ENCODE measurements at places on chromosomes 11 and 22.

DNA sequence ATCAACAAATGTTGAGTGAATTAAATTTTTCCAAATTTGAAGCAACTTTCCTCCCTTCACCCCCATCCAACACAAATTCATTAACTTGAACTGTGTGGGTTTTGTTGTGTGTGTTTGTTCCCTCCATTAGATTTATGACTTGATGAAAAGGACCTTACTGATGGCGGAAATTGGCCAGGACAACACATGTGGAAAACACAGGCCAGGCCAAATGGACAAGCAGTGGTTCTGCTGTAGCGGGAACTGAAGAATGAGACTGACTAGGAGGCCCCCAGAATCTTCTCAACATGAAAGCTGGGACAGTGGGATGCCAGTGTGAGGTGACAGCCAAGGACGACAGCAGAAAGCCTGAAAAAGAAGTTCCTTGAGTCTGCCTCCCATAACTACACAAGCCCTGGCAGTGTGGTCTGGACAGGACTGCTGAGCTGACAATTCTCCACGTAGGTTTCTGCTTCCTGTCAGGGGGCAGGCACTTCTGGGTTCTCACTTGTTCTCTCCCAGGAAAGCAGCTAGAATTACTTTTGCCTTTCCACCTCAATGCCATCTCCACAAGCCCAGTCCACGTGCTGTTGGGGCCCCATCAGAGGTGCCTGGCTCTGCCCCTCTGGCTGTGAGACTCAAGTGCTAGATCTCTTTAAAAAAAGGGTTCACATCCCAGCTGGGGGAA, 94.3 kb downstream of the ETS1 start:
- no peak for DNase-seq

- DNase-seq: no peak
Measured at GRCh38 chr11:119103793-119104192, 2.1 kb upstream of the DPAGT1 start.

DNA sequence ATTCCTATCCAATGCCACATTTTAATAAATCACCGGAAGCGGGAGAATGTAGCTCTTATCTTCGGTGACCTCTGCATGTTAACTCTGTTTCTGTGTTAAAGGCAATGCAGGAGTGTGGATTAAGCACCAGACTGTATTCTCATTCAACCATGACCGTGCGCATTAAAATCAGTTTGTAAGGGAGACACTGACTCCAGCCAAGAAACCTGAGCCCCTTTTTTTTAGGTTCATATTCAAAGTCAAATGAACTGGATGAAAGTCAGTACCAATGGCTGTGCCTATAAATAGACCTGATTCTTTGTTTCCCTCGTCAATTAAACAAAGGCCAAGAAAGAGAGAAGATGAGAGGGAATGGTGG, 32.2 kb downstream of the C11orf91 start:
- DNase-seq: peak; percentile 85

GRCh38 chr11:119854521-119854920, 125.5 kb upstream of the NECTIN1 start:
- DNase-seq: no peak

DNA sequence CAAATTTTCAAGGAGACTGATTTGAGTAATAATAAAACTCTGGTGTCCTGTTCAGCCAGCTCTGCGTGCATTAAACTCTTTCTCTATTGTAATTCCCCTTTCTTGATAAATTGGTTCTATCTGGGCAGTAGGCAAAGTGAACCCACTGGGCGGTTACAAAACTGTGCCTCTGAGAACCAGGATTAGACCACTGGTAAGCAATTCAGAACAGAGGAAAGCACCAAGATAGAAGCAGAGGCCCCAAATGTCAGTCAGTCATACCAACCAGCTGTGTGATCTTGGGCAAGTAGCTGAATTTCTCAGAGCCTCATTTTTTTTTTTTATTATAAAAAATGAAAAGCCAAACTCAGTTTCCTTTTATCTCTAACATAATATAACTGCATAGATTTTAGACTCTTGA, 54.9 kb downstream of the TRIM44 start:
- DNase-seq: no peak

DNA sequence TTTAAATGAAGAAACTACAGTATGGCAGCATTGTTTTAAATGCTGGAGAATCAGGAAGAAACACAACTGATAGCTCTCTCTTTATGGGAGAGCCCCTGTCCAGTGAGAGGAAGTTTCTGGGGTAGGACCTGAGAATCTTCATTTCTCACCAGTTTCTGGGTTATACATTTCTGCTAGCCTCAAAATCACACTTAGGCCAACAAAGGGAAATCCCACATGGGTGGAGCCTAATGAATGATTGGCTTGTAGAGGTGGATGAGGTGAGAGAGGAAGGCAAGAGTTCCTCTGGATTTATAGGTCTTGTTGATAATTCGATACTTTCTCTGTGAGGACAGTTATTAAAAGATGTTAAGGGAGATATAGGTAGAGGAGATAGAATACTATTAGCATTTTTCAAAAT, 1397.3 kb upstream of the TENM4 start:
- no peak for DNase-seq

DNA sequence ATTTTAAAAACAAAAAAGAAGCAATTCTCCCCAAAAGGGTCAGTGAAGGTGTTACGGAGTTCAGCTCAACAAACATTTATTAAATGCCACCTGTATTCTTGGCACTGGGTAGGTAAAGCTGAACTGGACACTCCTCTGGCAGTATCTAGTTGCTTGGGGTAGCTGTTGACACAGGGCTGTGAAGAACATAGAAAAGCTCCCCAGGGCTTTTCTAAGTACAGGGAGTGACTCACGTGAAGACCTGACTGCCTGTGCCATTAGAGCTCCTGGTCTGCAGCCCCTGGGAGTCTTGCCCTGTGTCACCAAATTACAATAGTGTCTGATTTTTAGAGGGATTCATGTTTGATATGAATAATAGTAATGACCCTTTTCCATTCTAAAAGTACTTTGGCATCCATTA, 43.6 kb downstream of the COA4 start:
- no peak for DNase-seq

DNA sequence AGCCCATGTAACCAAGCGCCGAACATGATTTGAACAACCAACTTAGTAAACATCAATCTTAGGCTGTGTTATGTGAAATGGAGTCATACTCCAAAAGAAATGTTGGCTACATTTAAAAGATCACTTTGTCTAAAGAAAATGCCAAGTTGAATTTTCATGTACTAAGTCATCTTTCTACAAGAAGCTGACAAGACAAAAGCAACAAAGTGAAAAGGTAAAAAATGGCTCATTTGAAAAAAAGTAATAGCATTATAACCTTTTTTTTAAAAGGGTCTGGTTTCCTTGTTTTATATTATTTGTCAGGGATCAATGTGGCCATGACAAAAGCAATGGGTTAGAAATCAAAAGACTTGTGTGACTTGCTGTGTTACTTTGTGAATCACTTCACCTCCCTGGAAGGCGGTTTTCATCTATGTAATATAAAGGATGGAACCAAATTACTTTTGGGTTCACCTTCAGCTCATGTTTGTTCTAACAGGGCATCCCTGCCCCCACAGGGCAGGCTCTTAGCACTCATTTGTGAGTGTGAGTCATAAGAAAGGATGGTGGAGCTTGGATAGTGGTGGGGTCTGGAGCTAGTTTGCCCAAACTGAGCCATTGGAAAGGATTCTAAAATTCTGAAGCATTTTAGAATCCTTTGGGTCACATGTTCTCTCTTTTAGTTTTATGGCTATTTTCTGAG, 131.9 kb upstream of the MTMR2 start:
- DNase-seq: no peak

GRCh38 chr11:112355726-112356125, 95.1 kb upstream of the PLET1 start:
- peak; percentile 74 for DNase-seq

DNA sequence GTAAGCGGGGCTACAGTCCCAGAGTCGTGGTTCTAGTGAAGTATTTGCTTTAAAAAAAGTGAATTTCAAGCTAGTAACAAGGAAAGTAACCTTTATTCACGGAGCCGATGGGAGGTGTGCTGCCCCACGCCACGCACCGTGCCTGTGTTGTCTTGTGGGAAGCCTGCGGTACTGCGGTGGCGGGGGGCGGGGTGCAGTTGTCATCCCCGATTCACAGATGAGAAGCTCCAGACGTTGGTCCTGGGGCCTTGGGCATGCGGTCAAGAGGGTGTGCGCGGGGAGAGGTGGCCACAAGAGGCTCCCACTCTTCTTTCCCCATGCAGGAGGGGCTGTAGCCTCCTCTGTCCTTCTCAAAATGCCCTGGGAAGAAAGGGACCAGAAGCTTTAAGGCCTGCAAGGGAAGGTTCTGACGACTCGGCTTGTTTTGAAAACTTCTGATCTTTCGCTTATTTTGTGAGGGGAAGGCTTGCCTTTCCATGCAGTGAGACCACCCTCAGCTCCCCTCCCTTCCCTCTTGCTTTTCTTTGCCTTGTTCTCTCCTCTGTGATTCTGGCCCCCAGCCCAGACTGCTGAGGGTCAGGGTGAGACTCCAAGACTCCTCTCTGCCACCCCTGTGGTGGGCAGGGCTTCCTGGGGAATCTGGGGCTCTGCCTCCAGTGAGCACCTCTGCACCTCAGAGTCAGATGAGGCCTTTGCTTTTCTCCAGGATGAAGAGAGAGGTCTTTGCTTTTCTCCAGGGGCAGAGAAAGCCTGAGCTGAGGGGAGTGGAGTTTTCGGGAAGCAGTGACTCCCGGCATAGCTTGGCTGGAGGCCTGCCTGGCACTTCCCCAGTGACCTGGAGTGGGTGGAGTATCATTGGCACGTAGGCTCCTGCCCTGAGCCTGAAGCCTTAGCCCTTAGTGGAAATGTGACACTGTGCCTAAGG, 6.2 kb downstream of the GLB1L3 start:
- no peak for DNase-seq

- no peak for DNase-seq
Measured at GRCh38 chr11:35590412-35590811, 27.8 kb upstream of the FJX1 start.

- no peak for DNase-seq
Measured at GRCh38 chr11:68974421-68975194, 6.2 kb downstream of the MRGPRD start.

DNA sequence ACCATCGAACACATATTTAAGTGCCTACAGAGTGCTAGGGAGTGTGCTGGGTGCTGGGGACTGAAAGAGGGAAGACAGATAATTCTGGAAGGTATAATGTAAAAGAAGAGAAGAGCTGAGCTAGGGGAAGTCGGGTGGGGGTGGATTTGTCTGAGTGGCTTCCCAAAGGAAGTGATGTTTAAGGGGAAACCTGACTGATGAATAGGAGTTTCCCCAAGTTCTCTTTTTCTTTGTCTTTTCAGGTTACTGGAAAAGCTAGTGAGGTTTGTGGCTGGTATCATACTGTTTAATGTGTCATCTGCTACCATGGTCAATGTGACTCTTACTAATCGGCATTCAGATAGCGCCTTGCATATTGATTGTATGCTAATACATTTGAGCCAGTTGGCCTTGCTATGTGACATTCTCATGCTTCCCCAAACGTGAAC, 151.6 kb upstream of the MTMR2 start:
- DNase-seq: no peak

DNA sequence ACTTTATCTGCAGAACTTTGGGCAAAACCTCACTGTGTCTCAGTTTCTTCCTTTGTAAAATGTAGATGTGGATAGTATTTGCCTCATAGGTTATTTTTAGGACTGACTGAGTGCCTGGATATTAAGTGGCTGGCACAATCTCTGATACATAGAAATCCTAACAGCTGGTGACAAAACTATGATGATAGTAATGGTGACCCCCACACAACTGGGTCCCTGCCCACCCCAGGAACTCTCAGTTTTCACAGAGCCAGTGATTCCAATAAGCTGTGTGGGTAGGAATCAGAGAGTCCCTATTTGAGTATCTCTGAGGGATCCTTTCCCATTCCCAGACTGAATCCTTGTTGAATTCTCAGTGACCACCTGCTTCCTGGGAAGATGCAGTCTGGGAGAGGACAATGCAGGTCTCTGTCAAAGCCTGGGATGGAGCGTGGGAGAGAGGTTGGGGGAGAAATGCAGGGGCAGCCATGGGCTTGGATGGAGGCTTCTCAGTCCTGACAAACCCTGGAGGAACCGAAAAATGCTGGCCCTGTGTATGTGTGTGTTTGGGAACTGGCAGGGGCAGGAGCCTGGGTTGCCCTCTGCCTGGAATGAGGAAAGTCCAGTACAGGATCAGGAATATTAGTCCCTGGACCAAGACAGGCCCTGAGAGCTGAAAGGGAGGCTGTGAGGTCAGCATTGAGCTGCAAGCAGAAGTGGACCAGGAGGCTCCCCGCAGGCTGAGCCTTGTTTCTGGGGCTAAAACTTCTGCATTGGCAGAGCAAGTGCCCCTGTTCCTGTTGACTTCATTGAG, 6.1 kb upstream of the P2RY6 start:
- no peak for DNase-seq

DNA sequence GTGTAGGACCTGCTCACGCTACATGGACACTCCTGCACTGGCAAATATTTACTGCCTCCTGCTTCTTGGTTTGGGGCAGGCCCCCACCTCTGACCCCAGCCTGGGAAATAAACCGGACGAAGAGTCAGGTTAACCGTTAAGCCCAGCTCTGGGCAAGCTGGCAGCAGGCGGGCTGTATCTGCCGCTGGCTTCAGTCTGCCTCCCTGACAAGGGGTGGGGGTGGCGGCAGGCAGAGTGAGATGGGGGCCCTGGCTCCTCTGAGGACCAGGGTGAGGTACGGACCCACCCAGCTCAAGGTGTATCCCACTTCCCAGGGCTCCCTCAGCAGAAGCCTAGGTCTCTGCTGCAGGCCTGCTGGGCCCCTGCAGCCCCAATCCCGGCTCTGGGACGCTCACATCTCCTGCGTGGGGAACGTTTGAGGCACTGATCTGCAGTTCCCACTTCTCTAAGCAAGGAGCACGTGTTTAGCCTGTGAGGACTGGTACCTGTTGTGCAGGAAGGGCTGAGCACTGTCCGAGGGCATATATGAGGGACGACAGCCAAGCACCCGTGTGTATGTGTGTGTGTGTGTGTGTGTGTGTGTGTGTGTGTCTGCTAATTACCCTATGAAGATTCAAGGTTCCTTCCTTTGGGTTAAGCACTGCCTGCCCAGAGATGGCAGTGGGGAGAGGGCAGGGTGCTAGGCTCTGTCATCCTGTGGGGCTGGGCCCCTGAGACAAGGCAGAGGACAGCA, 1.1 kb upstream of the LRRC75B start:
- no peak for DNase-seq

DNA sequence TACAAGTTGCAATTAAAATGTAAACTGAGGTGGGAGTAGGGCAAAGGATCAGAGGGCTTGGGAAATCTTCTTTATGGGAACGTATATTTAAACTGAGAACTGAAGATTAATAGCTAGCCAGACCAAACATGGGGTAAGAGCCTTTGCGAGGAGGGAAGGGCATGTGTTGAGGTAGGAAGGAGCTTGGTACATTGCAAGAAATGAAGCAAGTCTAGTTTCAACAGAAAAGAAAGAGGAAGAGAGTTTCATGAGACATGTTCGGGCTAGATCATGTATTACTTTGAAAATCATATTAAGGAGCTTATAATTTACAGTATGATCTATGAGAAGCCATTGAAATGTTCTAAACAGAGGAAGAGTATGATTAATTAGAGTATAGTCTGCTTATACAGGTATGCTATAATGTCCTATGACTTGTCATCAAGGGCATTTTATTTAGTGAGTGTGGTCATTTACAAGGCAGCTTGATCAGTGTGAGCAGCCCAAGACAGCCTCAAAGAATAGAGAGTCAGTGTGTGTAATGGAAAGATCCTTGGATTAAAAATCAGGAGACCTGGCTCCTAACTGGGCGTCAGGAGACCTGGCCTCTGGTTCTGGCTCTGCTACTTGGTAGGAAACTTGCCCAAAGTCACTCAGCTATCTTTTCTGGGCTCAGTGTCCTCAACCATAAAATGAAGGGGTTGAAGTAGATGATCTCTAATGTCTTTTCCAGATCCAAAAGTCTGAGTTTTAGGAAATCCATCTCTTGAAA, 10.9 kb downstream of the GAS2 start:
- DNase-seq: no peak

GRCh38 chr11:34583818-34584217, 37.1 kb upstream of the EHF start:
- DNase-seq: no peak

GRCh38 chr22:50176850-50177536, 6.5 kb downstream of the PANX2 start:
- DNase-seq: no peak

Measured in NCI-H187 (cell line).